ENCODE measurements at places on chromosomes 16 and 17.

- no peak for DNase-seq
Measured at GRCh38 chr16:10629592-10629963, 49.2 kb upstream of the EMP2 start.

GRCh38 chr17:49076573-49077384 lies 55.8 kb upstream of the B4GALNT2 start:
- no peak for DNase-seq

GRCh38 chr16:88545781-88546180 lies 24.4 kb upstream of the ZC3H18 start:
- no peak for DNase-seq

GRCh38 chr17:76930107-76930506 lies 61.9 kb downstream of the MGAT5B start:
- DNase-seq = no peak

Data from GM19239 (cell line).